Fibroblast of the conjunctiva (primary cell): ENCODE measurements at places on chromosomes 1 and 21.

DNA sequence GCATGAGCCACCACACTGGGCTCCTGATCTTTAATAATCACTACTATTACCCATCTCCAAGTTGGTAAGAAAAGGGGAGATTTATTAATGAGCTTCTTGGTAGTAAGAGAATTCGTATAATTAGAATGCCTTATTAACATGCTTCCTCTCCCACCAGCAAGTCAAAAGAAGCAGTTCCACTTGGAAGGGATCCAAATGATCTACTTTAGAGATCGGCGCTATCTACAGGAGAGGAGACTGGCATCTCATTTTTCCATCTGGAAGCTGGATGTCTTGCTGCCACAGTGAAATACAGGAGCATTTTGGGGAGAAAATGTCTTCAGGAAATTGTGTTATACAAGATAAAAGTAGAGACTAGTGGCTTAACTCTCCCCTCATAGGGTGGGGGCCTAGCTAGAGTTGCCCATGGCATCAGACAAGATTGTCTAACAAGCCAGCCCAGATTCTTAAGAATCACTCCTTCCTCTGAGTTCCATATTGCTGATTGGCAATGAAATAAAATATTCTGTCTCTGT is 33.6 kb upstream of the CAMSAP2 start:
- no peak for DNase-seq

GRCh38 chr1:36304970-36305914 is 926 bp upstream of the SH3D21 start:
- no peak for DNase-seq

- no peak for DNase-seq
These were observed 24.1 kb downstream of the NFYC start for GRCh38 chr1:40715491-40716059.

- peak; percentile 60 for DNase-seq
These were observed 42.6 kb upstream of the CTPS1 start for GRCh38 chr1:40936931-40937339.

DNA sequence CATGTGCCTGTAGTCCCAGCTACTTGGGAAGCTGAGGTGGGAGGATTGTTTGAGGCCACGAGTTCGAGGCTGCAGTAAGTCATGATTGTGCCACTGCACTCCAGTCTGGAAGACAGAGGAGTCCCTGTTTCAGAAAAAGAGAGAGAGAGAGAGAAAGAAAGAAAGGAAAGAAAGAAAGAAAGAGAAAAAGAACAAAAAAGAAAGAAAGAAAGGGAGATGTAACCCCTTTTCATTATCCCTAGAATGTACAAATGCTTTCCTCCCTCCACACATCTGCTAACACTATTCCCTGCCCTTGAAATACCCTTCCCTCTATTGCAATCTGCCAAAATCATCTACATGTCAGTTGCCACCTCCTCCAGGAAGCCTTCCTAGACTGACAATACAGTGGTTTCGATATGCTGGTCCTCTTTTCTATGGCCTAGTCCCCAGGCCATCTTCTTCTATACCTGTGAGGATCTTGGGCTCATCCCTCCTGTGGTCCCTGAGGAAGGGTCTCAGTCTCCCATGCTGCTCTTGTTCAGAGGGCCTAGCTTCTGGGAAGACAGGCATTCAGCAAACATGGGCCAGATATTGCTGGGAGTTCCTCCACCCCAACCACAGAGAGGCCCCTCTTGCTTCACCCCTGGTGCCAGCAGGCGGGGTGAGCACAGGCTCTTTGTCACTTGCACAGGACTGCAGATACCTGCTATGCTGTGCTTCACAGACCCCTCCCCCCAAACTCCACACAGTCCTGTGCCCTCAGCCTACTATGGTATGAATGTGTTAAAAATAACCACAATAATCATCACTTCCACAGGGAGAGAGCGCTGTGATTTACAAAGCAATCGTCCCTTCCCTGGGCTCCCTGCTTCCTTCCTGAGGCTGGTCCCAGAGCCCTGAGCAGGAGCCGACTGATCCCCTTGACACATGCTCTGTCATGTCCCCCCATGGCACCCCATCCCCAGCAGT is 14.1 kb downstream of the ADGRB2 start:
- DNase-seq = no peak

GRCh38 chr1:228148196-228148861 is 1.4 kb upstream of the GJC2 start:
- no peak for DNase-seq

DNA sequence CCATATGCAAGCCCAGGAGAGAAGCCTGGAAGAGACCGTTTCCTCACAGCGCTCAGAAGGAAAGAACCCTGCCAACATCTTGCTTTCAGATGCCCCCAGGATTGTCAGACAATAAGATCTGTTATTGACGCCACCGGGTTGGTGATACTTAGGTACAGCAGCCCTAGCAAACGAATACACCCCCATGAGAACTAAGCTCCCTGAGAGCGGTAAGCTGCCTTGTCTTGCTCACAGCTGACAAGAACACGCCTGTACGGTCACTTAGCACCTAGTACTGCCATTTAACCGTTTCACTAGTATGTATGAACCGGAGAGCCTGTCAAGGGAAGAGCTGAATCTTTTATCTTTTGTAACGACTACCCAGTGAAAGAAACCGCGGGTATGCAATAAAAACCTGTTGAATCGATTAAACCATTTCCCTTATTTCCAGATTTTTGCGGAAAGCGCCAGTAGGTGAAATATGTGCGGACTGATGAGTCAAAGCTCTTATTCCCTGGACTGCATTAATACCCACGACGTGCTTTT is 619 bp upstream of the ZBTB8B start:
- no peak for DNase-seq

DNA sequence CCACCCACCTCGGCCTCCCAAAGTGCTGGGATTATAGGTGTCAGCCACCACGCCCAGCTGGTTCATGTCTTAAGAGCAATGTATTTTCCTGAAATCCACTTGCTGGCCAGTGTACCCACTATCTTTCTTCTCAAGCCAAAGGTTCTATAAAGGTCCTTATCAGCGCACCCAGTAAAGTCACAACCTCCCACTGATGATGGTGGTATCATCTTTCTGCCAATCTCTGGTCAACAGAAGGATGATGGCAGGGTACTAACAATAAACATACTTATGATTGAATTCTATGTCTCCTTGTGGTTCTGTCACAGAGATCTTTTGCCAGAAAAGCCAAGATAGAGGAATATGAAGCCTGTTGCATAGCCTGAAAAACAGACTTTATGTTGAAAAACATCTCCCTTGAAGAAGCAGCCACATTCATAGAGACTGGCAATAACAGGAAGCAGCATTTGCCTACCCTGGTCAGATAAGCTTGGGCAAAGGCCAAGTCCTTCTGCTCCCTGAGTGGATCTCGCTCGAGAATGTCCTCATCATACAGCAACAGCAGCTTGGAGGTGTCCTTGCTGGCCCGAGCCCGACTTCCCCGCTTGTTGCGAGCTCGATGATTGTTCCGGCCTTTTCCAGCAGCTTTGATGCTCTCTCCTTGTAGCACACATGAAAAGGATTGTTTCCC is 73.0 kb downstream of the DAP3 start:
- no peak for DNase-seq

DNA sequence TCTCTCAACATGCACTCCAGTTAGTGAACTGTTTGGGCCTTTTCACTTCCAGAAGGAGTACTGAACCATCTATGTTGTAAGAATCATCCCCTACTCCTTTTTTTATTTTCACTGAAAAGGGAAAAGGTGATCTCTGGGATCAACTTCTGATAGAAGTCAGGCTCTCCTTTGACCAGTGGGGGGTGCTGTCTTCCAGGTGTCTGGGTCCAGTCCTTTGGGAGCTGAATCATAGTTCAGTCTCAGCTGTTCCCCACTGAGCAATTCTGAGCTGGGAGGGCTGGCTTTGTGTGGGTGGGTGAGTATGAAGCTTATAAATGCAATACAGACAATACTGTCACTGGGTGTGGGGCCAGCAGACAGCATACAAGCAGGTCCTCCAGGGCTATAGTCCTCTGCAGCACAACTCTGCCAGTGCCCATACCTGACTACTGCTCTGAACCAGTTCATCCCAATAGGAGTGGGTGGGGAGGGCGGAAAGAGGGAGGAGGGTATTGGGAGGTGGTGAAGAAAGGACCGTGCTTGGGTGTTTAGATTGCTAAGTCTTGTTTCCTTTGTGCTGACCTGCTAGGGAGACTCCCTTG is 12.5 kb upstream of the SARS1 start:
- peak; percentile 60 for DNase-seq

- DNase-seq = no peak
These were observed 52.8 kb downstream of the ARID4B start for GRCh38 chr1:235275223-235275622.

DNA sequence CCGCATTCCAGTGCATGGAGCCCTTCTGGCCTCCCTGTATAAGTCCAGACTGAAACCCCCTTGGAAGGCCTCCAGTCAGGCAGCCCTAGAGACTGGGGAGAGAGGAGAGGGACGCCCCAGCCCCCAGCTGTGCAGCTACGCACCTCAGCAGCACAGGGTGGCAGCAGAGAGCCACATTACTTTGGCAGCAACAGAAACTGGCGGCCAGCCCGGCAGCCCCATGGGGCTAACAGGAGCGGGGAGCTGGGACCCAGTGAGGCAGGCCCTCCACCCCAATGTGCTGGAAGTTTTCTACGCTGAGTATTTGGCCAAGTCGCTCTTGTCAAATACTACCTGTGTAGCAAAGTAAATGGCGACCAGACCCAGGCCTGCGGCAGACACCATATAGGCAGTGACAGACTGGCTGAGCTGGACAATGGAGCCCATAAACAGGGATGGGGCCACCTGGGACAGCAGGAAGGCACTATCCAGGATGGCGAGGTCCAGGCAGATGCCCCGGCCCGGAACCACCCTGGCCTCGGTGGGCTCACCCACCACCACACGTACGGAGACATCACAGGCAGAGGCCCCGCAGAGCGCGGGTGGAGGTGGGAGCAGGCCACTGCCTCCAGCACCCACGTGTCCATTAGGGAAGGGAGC is 21.2 kb downstream of the SLC45A3 start:
- DNase-seq = peak; percentile 28

DNA sequence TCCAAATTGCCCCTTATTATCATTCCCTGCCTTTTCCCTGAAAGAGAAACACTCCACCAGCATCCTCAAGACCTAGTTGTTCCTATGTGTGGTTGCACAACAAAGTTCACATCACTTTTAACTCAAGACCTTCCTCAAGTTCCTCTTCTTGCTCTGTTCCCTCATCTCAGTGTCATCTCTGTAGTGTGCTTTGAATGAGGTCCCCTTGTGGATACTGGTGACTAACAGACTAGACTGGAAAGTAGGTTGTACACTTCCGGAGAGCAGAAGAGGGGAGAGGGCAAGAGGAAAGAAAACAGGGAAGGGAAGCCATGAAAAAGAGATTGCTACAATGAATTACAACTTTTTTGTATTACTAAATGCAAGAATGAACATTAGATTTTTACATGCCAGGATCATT is 853.8 kb downstream of the USP25 start:
- no peak for DNase-seq

- no peak for DNase-seq
These were observed 15.3 kb downstream of the TOMM20 start for GRCh38 chr1:235113183-235113917.

GRCh38 chr21:45110873-45111624 is 36.7 kb downstream of the ADARB1 start:
- no peak for DNase-seq

DNA sequence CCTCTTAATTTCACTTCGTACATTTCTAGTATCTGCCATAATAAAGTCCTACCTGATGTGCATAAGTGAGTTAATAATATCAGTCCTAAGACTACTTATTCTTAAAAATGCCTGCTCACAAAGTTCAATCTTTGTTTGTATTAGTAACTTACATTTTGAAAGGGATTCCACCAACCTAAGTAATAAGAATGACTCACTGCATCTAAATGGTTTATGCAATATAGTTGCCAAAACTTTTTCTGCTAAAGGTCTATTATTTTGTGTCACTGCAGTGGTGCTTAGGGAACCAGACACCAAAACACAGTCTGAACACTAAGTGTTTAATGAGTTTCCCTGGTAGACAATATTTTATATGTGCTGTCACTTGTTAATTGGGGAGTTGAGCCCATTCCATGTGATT is 1.8 kb downstream of the ZNF669 start:
- DNase-seq = no peak

- DNase-seq = no peak
These were observed 22.3 kb upstream of the ATP5PO start for GRCh38 chr21:33937931-33938339.

GRCh38 chr1:192104852-192105251 is 53.4 kb upstream of the RGS18 start:
- no peak for DNase-seq
